ENCODE measurements at places on chromosomes 11 and 22.

DNA sequence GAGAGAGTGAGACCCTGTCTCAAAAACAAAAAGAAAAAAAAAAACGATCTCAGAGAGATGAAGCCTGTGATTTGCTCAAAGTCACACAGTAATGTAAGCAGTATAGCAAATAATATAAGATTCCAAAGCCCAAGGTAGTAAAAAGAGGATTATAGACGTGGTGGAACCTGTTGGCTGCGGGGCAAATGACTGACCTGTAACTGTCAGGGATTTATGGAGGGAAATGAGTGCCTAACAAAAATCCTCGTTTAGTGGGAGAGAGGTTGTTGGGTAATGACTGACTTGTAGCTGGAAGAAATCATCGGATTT, 723 bp upstream of the CLP1 start:
- DNase-seq: no peak

GRCh38 chr11:76764941-76765665, 18.1 kb upstream of the TSKU start:
- no peak for DNase-seq

- no peak for DNase-seq
These were observed 4.1 kb downstream of the NPTXR start for GRCh38 chr22:38839686-38840085.

- DNase-seq: no peak
These were observed 8.3 kb upstream of the MMP1 start for GRCh38 chr11:102806296-102806695.

DNA sequence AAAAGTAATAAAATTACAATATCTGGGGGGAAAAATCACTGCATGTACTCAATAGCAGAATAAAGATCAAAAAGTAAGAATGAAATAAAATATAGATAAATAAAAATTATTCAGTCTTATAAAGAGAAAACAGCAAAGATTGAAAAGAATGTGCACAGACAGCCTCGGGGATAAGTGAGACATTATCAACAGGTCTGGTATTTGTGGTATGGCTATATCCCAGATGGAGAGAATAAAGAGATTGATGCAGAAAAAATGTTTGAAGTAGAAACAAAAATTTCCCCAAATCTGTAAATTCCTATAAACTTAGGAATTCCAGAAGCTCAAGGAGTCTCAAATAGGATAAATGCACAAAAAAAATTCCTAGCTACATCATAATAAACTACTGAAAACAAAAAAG, 74.5 kb upstream of the LUZP2 start:
- DNase-seq: no peak

DNA sequence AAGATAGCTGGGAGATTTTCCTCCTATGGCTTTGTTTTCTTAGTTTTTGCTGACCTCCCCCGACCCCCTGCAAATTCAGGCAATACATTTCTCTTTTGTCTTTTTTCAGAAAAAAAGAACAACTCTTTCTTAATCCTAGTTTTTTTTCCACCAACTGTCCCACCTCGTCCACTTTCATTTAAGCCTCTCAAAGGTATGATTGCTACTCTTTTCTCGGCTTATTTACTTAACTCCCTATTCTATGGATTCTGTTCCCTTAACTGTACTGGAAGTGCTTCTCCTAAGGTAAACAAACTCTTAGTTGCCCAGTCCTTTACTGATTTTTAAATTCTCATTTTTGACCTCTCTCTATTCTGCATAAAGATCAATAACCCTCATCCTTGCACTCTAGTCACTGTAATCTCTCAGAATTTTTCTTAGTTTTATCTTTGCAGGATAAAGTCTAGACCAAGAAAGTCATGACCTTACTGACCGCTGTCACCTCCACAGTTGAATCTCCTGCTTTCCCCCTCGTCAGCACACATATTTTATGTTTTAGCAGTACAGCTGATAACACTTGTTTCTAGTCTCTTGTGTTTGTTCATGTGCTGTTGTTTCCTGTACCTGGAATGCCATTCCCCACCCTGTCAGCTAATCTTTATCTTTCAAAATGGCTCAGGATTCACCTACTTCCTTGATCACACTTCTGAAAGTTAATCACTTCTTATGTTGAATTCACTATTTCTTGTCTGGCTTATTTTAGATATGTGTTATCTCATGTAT, 14.9 kb downstream of the TBCEL start:
- DNase-seq: no peak

GRCh38 chr11:37503411-37504059, 905.5 kb upstream of the RAG2 start:
- no peak for DNase-seq

DNA sequence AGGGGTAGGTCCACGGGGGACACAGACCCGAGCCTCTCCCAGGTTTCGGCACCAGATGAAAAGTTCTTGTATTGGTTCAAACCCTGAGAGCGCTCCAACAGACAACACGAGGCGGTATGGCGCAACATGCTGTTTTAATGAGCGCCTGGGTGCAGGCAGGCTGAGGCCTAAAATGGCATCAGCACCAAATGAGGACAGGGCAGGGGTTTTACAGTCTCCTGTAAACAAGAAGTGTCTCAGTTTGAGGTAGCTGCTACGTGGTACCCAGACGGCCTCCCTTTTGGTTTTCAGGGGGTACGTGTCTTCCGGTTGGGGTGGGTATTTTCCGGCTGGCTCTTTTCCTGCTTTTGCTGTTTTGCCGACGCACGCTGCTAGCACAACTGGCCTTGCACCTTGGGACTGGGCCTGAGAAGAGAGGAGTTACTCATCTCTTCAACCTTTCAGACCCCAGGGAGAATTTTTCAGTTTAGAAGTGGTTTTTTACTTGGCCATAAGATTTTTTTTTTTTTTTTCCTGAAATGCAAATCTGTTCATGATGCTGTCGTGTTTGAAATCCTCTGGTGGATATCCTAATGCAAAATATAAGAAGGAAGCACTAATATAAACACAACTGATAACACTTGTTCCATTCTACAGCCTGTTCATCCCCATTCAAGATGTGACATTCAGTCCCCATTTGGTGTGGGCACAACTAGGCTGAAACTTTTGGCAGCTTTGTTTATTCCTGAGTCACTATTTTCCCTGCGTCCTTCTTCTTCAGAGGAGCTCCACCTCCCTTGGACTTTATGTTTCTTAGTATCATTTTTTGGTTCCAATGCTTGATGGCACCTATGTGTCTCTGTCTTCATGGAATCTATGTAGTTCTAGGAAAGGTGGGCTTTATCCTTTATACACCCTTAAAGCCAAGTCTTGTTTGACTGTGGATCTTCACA, 6.5 kb downstream of the PPFIBP2 start:
- no peak for DNase-seq

GRCh38 chr11:111733016-111733415, 33.2 kb downstream of the PPP2R1B start:
- no peak for DNase-seq

DNA sequence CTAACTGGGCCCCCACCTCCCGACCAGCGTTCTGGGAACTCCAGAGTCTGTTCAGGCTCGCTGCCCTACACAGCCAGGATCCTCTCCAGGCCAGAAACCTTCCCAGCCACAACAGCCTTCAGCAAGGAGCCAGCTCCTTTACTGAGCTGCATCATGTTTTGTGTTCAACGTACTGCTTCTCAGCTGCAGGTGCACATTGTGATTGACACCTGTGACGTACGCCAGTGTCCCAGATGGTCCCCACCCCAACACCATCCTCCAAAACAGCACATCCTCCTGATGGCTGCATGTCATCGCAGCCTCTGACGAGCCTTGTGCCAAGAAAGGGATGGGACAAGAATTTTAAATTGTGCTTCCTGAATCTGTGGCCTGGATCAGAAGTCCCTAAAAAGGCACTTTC, 117.5 kb downstream of the SPATA19 start:
- DNase-seq: no peak

DNA sequence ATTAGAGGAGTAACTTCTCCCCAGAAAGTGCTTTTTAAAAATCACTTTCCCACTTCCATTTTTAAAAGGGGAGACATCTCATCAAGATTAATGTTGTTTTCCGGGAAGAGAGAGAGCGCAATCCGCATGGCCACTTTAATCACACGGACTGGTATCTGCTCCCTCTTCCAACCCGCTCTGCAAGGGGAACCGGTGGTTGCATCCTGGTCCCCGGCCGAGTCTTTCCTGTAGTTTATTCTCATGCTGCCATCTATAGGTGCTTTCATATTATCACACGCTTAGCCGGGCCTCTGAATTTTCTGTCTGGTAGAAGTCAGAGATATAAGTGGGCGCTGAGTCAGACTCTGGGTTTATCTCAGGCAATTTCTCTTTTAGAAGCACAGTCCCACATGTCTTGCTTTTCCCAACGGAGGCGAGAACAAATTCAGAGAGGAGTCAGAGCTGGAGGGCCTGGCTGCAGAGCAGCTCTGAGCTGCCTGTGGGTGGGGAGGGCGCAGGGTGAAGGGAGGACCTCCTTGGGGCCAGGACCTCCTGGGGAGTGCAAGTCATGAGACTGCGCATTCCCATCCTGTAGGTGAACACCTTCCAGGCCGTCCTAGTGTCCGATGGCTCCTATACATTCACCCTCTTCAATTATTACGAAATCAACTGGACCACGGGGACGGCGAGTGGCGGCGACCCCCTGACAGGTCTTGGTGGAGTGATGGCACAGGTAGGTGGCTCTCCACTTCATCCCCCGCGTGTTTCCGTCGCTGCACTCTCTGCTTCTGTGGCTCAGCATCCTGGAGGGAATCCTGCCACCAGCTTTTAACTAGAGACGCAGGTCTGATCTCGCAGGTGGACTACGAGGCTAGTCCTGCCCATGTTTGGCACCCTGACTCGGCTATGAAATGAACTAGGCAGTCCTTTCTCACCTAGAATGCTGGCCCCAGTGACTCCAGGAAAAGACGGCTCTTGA, 11.7 kb downstream of the TECTA start:
- DNase-seq: no peak
